ENCODE measurements at places on chromosomes 7 and 10.
A peak's percentile ranks its signal among the peaks of the same experiment; 100 is the strongest.

- peak; percentile 33 for DNase-seq
Observed at GRCh38 chr7:28078036-28078901, 102.3 kb downstream of the JAZF1 start.

- no peak for DNase-seq
Observed at GRCh38 chr7:77879272-77879671, 80.7 kb downstream of the PHTF2 start.

DNA sequence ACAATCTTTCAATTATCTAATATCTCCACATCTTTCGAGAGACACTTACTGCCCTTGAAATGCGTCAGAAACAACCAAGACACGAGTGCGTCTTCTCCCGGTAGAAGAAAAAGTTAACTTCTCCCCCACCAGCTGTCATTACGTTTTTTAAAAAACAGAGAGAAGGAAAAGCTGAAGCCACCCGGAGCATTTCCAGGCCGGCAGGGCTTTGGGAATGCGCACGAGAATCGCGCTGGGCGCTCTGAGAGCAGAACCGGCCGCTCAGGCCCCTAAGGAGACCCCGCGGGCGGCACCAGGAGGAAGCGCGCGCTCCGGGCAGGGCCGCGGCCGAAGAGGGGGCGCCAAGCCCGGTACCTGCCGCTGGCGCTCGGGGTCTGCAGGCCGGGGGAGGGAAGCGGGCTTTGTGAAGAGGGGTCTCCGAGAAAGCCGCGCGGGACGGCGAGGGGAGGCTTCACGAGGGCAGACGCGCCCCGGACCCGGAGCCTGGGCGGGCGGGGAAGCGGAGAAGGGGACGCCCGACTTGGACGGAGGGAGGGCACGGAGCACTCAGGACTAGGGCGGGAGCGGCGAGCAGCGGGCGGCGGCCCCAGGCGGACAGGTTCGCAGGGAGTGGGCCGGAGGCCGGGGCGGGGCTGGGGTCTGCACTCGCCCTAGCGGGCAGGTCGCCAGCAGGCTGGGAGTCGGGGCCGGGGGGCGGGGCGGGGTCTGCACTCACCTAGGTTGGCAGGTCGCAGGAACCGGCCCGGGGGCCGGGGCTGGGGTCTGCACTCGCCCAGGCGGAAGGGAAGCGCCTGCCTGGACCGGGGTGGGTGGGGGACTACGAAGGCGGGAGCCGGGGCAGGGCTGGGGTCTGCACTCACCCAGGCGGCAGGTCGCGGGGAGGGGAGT lies 932 bp downstream of the ESYT2 start:
- DNase-seq = no peak

DNA sequence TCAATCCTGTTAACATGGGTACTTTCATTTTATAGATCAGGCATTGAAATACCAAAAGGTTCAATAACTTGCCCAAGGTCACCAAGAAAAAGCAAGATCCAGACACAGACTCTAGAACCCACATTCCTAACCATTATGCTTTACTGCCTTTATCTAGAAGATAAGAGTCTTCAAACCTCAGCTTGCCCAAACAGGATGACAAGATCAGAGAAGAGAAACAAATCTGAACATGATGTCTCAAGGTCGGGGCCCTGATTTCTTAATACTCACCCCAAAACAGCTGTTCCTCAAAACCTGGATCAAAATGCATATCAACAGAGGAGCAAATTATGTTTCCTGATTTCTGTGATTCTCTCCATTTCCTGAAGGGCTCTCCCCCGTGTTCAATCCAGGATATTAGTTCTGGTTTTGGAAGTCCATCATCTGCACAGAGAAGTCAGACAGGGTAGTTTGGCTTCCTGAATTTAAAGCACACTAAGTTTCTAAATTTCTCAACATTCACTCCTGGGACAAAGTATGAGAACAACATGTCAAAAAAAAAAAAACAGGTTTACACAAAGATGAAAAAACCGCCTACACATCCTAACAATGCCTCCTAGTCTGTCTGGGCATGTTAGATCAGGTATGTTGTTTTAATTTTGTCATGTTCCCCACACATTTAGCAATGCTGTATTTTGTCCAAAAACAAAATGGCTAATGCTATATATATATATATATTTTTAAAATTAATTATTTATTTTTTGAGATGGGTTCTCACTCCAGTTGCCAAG lies 16.2 kb downstream of the ZNF786 start:
- DNase-seq = no peak

- DNase-seq = no peak
Observed at GRCh38 chr10:98445200-98445812, 1.4 kb downstream of the HPS1 start.

- no peak for DNase-seq
Observed at GRCh38 chr10:102465466-102465865, 14.1 kb upstream of the C10orf95 start.

DNA sequence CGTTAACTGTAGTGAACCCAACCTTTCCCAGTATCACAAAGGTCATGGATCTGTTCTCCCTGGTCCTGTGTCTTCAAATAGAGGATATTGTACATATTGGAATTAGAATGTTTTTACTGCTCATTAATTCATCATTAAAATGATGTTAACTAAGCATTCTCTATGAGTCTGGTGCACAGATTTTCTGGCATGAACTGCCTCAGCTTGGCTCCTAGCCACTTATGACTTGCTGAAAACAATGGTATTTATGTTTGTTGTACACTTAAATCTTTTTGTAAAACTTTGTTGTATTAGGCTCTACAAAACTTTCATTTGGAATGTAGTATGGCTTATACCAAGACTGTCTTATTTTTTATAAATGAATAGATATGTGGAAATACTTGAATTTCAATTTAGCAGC lies 329.4 kb downstream of the TFEC start:
- no peak for DNase-seq

DNA sequence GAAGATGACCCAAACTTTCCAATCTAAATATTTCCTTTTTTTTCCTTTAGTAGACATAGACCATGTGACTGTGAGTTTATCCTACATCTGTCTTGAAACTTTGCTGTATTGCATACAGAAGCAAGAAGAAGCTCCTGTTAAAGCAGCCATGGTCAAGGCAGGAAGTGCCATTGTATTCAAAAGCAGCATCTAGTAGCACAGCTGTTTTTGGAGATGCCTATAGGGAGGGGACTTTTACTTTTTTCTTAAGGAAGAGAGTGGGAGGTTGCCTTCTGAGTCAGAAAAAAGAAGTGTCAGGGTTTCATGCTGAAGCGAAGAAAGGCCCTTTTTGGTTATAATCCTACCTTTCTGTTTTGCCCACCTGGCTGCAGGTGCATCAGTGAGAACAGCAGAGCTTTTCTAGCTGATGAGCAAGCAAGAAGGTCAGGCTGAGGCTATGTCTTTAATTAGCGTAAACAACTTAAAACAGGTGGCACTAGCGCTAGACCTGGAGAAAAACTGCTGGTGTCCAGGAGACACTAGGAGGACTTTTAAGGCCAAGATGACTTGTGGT lies 234.1 kb upstream of the AGK start:
- DNase-seq = no peak

DNA sequence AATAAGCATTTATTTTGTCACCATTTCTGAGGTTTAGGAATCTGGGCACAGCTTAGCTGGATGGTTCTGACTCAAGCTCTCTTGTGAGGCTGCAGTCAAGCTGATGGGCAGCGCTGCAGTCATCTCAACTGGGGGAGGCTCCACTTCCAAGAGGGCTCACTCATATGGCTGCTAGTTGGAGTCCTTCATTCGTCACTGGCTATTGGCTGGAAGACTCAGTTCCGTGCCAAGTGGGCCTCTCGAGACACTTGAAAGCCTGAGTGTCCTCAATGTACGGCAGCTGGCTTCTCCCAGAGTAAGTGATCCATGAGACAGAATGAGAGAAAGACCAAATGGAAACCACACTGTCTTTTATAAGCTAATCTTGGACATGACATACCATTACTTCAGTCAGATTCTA lies 21.6 kb upstream of the COL13A1 start:
- DNase-seq = no peak
